ENCODE measurements at places on chromosomes 4 and X.

DNA sequence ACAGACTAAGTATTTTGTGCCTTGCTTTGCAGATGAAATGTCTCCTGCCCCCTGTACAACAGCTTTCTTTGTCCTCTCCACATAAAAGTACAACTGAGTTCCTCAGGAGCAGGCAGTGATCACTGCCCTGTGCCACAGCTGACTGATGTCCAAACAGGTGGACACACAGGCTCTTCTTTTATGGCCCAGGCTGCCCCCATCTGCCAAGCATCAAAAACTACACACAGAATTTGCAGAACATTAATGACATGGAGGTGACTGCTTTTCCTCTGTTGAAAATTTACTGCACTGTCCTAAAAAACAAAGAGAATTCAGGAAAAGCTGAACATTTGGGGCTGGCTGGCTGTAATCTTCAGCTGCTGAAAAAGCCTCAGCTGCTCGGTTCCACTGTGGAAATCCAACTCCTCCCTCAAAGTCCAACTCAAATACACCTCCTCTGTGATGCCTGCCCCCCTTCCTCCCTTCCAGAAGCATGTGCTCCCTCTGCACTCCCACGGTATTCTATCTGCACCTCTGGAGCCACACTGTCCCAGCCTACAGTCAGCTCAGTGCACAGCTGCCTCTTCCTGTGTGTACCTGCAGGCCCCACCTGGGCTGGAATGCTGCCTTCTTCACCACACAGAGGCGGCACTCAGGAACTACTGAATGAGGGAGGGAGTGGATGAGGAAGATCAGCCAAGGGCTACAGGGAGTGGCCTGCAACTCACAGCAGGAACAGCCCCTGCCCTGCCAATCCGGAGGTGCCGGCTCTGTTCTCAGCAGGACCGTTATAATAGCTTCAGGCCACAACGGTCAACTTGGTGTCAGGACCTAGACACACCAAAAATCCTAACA is 10.3 kb downstream of the AFAP1 start:
- no peak for DNase-seq

- no peak for DNase-seq
Observed at GRCh38 chr4:36677112-36677511, 395.7 kb downstream of the DTHD1 start.

DNA sequence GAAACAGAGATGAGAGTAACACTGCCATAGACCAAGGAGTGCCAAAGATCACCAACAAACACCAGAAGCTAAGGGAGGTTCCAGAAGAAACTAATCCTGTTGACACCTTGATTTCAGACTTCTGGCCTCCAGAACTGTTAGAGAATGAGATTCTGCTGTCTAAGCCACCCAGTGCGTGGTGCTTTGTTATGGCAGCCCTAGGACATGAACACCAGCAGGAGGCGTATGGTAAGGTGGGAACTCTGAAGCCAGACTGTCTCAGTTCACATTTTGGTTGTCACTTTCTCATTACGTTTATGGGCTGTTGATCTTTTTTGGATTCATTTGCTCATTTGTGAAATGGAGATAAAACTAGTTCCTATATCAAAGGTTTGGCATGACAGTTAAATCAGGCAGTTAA is 142.9 kb downstream of the DCHS2 start:
- DNase-seq = no peak

DNA sequence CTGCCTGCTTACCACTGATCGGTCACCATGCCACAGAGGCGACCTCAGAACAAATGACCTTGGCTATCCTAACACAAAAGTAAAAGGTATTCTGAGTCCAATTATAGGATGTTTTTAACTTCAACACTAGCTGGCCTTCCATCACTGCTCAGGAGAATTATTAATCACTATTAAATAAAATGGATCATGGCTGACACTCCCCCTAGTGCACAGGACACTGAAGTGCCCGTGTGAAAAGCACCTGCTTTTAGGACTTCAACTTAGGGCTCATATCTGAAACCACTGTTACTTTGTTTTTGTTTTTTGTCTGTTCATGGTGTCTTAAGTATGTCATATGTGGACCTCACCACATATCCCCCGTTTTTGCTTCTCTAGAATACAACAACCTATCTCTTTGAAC is 33.9 kb downstream of the STX18 start:
- DNase-seq = no peak

DNA sequence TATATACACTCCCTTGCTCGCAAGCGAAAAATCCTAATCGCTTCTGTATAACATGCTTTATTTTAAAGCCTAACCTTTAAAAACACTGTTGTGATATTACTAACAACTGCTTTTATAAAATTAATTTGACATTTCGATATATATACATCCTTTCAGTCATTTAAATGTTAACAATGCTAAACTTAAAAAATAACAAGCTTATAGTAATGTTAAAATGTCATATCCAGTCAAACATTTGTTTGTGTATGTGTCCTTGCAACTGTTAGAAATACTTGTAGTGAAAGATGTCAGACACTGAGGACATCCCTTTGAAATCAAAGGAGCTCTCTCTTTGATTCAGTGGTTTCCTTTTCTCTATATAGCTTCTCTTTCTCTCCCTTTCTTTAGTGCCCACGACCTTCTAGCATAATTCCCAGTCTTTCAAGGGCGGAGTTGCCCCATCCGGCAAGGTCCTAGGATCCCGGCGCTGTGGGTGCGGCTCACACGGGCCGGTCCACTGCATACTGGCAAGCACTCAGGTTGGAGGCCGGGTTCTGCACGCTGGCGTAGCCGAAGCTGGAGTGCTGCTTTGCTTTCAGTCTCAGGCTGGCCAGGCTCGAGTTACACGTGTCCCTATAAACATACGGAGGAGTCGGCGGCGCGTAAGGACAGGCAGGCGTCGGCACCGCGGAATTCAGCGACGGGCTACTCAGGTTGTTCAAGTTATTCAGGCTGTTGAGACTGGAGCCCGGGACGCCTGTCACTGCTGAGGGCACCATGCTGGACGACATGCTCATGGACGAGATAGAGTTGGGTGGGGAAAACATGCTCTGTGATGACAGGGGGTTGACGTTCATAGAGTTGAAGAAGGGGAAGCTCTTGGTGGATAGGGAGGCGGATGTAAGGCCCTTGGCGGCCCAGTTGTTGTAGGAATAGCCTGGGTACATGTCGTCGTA is 5.0 kb downstream of the PITX2 start:
- DNase-seq = no peak

DNA sequence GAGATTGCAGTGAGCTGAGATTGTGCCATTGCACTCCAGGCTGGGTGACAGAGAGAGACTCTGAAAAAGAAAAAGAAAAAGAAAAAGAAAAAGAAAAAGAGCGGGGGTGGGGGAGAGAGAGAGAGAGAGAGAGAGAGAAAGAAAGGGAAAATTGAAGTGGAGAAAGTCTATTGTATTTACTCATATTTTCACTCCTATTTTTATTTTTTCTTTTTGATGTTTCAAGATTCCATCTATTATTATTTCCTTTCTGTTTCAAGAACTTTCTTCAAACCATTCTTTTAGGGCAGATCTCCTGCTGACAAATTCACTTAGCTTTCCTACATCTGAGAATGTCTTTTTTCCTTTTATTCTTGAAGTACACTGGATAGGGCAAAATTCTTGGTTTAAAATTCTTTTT is 57.5 kb upstream of the HDAC8 start:
- DNase-seq = no peak

DNA sequence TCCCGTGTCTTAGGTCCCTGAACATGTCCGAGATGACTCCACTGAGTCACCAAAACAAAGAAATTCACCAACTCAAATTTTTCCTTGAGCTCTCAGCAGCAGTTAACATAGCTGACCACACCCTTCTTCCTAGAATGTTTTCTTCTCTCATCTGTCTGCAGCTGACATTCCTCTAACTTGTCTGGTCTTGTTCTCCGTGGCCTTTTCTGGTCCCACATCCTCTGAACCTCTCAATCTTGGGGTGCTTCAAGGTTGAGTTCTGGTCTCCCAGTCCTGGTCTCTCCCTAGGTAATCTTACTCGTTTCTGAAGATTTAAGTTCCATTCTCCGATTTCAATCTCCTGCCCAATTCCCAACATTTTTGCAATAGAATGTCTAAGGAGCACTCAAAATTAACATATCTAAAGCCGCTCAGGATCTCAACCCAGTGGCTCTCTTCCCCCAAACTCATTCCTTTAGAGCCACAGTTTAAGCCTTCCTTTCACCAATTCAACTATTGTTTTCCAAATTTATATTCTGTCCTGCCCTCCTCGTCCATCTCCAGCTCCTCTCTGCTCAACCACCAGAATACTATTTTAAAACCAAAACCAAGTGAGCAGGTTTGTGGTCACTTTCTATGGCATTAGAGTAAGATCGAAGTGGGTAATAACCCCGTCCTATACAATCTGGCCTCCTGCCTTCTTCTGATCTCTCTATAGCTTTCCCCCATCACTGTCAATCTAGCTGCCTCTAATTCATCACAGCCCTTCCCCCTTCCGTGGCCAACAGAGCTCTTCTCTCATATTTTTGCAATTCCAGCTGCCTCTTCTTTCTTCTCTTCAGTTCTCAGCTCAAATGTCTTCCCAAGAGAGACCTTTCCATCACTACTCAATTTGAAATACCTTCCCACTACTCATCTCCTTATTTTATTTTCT is 1.2 kb downstream of the TRIML2 start:
- no peak for DNase-seq

- no peak for DNase-seq
Observed at GRCh38 chr4:59179372-59179771, 2020.8 kb upstream of the ADGRL3 start.

- no peak for DNase-seq
Observed at GRCh38 chrX:70052895-70053615, 3.3 kb upstream of the AWAT2 start.

GRCh38 chr4:164989471-164989870 is 12.0 kb upstream of the TRIM61 start:
- no peak for DNase-seq

GRCh38 chr4:95017305-95018064 is 259.7 kb downstream of the BMPR1B start:
- no peak for DNase-seq

DNA sequence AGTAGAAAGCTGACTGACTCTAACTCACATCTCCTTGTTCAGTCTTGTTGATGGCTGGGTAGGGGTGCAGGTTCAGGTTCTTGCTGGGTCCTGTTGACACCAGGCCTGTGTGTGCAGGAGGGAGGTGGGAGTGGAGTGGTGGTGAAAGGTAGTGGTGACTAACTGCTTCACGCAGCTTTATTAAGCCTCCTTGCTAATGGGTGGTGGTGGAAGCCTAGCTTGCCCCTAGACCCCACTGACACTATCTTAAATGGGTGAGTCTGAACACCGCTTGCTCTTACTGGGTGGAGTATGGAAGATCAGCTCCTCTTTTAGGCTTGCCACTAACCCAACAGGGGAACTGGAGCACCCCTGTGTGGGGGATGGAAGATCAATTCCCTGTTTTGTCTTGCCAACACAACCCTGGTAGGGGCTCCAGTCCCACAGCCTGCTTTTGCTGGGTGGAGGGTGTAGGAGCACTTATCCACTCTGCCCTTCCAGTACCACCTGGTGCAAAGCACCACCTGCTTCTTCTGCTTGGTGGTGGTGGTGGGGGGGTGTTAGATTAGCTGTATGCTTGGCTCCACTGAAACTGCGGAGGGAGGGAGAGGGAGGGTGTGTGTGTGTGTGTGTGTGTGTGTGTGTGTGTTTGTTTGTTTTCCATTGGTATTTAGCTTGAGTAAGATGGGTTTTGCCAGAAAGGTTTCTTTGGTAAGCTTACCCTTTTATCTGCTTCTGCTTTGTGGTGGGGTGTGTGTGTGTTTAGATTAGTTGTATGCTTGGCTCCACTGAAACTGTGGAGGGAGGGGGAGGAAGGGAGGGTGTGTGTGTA is 25.6 kb downstream of the KDM6A start:
- no peak for DNase-seq

GRCh38 chrX:31819455-31819854 is 747.6 kb upstream of the FTHL17 start:
- no peak for DNase-seq

DNA sequence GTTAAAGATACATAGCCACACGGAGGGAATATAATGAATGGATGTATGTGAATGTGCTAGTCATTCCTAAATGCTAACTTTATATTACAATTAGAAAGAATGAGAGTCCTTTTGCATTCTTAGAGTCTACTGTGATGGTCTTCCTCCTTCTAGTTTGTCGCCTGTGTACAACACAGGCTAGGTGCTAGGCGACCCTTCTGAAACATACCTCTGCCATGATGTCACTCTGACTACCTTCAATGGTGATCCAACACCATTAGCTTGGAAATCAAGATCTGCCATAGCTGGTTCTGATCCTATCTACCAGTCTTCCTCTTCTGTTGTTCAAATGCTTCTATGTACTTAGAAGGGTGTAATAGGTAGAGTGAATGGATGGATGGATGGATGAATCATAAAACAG is 151.2 kb downstream of the MGST2 start:
- DNase-seq = no peak

GRCh38 chrX:106247162-106247561 is 79.1 kb downstream of the PWWP3B start:
- DNase-seq = no peak

GRCh38 chr4:122854447-122855352 is 28.1 kb downstream of the FGF2 start:
- no peak for DNase-seq

DNA sequence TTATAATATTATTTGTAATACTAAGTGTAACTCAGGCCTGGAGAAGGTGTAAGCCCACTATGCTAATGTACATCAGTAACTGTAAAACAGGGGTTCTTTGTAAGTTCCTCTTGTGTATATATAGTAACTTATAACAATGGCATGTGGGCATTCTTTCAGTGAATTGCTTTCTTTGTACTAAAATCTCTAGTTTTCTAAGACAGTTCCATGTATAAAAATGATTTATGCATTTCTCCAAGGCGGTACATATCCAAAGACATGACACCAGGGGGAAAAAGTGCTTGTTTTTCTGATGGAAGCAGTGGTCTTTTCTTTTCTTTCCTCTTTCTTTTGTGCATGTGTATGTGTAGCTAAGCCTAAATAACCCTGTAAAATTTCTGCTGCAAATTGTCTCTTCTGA is 702.4 kb upstream of the GRID2 start:
- DNase-seq = no peak

DNA sequence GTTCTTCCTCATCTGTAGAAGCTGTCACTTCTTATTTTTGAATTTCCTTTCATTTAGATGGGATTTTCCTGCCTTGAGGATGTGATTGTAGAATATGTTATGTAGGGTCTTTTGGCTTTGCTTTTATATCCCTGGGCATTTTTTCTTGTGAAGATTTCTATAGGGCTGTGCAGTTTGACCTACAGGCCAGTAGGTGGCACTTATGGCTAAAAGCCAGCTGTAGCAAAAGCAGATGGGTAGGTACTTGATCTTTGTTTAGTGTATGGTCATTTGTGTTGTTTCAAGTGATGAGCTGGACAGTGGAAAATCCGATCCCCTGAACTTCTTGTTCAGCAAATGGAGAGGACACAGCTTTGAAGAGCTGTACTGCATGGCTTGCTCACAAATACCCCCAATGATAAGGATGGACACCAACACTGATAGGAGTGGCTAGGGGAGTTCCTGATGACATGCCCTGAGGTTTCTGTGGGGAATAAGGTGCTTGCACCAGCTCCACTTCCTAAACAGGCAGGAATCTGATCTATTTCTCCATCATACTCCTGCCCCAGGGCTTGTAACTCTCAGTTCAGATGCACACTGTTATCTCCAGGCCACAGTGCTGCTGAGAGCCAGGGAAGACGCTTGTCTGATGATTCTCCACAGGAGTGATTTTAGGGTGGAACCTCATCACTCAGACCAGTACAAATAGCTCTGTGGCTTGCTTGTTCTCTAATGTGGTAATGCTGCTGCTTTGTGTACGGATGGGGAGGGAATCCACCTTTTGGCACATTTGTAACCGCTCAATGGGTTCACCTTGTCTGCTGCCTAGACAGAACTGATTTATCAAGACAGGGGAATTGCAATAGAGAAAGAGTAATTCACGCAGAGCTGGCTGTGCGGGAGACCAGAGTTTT is 417.1 kb upstream of the MAGEB16 start:
- no peak for DNase-seq

All from stimulated activated CD8-positive, alpha-beta memory T cell treated with anti-CD3 and anti-CD28 coated beads, Interleukin-2, amount 100 ng/mL, for 48 hours (primary cell).